Hematopoietic multipotent progenitor cell treated with erythropoietin and hydrocortisone succinate and interleukin-3 and kit ligand, for 8 days (in vitro differentiated cells): ENCODE measurements at places on chromosomes 6 and 20.

- DNase-seq, result no peak
Measured at GRCh38 chr6:151089978-151090377, 149.8 kb upstream of the AKAP12 start.

DNA sequence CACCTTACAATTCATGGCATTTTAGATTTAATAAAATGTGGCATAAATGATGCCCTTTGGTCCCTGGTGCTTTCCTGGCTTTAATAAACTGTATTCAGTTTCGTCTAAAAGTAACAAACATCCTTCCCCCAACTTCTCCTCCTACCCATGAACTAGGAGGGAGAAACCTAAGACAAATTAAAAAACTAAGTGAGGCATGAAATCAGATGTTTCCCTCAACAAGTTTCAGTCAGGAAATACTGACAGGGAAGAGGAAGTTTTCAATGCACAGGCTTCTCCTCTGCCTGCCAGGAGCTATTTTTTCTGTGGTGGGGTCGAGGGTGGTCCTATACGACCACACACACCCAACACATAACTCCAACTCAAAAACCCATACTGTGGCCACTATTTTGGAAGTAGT, 10.0 kb downstream of the HBS1L start:
- no peak for DNase-seq

- peak; percentile 7 for DNase-seq
Measured at GRCh38 chr6:153947808-153948447, 91.1 kb upstream of the OPRM1 start.

GRCh38 chr6:167996424-167997199, 859 bp upstream of the KIF25 start:
- no peak for DNase-seq

GRCh38 chr6:146364816-146365594, 178.6 kb upstream of the RAB32 start:
- no peak for DNase-seq

DNA sequence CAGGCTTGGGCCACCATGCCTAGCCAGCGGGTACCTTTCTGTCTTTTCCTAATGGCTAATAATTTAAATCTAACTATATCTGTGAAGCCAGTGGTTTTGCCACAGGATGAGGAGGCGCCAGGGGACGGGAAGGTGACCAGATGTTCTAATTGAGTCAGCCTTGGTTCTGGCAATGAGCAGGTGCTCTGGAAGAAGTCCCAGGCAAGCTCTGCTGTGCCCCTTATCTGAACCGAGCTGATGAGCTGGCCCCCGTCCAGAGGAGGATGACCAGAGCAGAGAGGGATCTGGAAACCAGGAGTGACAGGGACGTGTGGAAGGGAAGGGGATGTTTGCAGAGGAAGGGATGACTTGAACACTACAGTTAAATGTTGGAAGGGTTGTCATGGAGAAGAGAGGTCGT, 46.7 kb downstream of the SLC35D3 start:
- DNase-seq, result no peak
